GM13977 (cell line): ENCODE measurements at places on chromosomes 4 and X.

GRCh38 chr4:7466904-7467303 lies 32.2 kb upstream of the PSAPL1 start:
- DNase-seq: no peak

- DNase-seq: no peak
These were observed 29.0 kb upstream of the INPP4B start for GRCh38 chr4:142875117-142875516.

GRCh38 chrX:105650577-105650976 lies 171.8 kb upstream of the NRK start:
- no peak for DNase-seq

DNA sequence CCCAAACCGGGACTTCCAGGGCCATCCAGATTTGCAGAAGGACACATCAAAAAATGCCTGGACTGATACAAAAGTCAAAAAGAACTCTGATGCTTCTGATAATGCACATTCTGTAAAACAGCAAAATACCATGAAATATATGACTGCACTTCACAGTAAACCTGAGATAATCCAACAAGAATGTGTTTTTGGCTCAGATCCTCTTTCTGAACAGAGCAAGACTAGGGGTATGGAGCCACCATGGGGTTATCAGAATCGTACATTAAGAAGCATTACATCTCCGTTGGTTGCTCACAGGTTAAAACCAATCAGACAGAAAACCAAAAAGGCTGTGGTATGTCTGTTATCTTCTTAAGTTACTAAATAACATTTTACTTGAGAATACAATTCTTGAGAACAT lies 9.2 kb downstream of the PLK4 start:
- no peak for DNase-seq

DNA sequence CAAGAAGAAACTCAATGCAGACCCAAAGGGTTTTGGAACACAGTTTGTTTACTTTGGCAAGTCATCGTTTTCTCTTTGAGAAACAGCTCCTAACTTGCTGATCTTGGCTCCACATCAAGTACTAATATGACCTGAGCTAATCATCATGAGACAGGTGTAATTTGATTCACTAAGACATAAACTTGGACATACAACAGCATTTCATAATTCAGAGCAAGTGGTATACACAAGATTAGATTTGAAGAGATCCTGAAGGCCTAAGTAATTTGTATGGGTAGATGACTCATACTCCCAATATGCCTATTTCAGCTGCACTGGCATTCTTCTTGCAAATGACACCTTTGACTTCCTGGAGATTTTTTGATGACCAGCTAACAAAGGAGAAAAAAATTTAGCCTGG lies 1521.7 kb downstream of the RPA4 start:
- DNase-seq: no peak

- DNase-seq: peak; percentile 42
These were observed 30.2 kb upstream of the ELF2 start for GRCh38 chr4:139207247-139207646.

- no peak for DNase-seq
These were observed 289.6 kb downstream of the CXXC4 start for GRCh38 chr4:104205116-104205515.

DNA sequence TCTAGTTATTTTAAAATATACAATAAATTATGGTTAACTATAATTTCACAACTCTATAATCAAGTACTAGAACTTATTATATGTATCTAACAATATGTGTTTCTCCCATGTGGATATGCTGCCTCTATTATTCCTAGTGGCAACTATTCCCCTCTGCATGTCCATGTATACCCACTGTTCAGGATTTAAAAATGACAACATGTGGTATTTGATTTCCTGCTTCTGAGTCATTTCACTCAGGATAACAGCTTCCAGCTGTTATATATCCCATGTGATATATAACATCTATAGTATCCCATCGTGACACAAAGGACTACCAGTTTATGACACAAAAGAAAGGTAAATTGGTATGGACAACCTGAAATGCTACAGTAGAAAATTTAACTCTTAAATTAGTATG lies 167.4 kb upstream of the TACR3 start:
- DNase-seq: no peak

GRCh38 chr4:31548823-31549222 lies 828.7 kb downstream of the PCDH7 start:
- DNase-seq: no peak

DNA sequence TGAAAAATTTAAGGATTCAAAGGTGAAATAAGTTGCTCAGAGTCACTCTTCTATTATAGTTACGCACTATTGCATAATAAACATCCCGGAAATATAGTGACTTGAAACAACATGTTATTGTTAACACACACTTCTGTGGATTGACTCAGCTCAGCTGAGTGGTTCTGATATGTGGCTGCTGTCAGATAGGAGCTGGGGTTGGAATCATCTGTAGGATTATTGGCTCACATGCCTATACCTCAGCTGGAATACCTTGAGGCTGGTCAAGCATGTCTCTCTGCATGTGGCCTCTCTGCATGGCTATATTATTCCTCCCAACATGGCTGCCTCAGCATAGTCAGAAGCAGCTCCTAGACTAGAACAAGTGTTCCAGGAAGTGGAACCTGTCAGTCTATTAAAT lies 486.7 kb upstream of the MAGEB2 start:
- DNase-seq: no peak

DNA sequence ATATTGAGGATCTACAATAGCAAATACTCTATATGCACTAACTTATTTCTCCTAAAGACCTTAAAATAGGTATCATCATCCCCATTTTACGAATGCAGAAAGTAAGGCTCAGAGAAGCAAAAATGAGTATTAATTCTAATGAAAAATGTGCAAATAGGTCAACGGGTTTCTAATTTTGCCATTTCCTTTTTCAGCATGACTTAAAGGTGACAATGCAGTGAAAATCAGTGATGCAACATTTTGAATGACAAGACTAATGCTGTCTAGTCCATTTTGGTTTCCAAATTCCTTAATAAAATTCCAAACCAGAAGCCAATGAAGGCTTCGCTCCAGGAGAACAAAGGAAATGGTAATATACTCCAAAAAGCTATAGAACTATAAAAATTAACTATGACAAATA lies 37.0 kb upstream of the IBSP start:
- no peak for DNase-seq

DNA sequence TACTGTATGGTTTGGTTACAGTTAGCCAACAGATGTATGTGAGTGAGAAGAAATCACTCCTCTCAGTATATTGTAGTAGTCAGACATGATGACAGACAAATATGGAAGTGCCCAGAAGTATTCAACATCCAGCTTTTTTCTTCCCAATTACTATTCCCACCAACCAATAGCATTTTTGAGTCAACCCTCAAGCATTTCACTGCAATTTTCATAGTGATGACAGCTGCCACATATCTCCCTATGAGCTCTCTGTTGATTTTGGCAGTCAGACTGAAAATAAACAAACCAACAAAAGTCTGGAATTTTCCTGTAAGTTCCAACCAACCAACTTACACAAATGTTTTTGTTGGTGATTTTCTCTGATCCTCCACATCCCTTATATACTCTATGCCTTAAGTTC lies 8.2 kb upstream of the TRAM1L1 start:
- no peak for DNase-seq

GRCh38 chrX:15465896-15466651 lies 27.1 kb downstream of the PIR start:
- no peak for DNase-seq

DNA sequence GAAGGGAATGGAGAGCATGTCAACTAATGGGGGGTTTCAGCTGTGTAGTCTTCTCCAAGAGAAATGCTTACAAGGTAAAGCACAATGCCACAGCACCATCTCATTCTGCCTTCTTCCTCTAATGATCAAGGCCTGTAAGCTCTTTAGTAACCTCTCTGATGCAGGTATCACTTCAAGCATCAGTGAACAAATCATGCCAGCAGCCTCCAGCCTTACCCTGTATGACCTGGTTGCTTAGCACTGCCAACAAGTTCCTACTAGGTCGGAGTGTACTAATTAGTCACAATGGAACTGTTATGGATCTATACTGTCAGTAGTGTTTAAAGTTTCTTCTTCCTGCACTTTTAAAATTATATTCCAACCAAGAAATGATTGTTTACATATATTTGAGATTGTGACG lies 197.7 kb downstream of the GRID2 start:
- no peak for DNase-seq

DNA sequence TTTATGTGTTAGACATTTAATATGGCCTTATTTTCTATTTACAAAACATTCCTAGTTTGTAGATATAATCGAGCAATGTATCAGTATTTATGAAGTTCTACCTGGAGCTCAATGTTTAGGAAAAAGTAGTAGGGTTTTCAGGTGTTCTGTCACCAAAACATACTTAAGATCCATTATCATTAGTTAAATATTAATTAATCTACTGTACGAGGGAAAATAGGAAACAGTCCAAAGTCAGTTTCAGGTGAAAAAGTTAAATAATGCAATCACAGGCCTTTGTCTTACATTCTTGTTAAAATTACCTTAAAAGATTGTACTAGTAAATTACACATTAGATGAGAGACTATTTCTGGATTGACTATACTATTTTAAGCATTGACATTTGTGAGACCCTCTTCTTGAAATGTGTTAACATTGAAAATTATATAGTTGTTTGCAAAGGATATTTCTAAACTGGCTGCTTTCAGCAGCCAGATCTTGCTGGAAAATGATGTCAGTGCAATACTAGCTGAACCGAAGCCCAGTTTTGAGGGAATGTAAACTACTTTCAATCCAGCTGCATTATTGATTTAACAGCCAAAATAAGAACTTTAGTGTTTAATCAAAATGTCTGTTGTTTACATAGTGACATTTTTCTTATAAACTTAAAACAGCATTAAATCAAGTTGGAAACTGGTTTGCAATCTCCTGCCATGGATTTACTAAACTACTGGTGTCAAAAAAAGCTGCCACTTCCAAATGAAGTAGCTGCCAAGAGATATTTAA lies 19.3 kb downstream of the GUCY1B1 start:
- no peak for DNase-seq

DNA sequence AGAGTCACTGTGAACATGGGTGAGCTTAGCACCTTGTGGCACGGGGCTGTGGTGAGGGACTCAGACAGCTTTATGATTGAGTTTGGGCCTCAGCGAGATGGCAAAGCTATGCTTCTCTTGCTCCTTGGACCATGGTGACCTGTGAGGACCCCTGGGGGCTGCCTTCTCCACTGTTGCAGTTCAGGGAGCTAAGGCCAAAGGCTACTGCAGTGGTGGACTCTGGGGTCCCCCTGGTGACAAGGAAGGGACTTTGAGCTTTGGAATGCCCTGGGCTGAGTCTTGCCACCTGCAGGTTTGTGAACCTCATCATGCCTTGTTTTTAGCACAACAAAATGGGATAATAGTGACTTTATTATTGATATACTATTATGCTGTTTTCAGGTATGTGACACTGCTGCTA lies 36.5 kb downstream of the TBL1X start:
- no peak for DNase-seq

DNA sequence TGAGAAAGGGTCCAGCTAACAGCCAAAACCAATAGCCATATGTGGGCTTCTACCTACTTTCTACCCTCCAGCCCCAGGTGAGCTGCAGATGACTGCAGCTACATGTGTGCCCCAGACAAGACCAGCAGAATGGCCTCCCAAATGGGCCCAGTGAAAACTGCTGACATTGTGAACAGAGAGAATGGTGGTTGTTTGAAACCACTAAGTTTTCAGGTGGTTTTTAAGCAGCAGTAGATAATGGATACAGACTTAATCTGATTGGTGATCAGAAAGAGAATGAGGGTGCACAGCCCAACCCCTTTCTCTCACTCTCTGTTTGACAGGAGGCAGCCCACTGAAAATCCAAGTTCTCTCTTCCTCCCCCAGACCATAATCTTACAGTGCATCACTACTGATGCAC lies 42.5 kb upstream of the BBS12 start:
- DNase-seq: peak; percentile 45

GRCh38 chr4:7212101-7212674 lies 19.9 kb downstream of the SORCS2 start:
- DNase-seq: no peak

DNA sequence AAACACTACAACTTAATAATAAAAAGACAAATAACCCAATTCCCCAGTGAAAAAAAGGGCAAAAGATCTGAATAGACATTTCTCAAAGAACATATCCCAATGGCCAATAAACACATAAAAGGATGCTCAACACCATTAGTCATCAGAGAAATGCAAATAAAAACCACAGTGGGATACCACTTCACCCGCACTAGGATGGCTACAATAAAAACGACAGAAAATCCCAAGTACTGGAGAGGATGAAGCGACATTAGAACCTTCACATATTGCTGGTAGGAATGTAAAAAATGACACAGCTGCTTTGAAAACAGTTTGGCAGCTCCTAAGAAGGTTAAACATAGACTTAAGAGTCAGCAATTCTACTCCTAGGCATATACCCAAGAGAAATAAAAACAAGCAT lies 140.6 kb upstream of the ARX start:
- no peak for DNase-seq

GRCh38 chr4:7420661-7421040 lies 14.1 kb downstream of the PSAPL1 start:
- no peak for DNase-seq

GRCh38 chr4:129335276-129335675 lies 239.3 kb downstream of the C4orf33 start:
- no peak for DNase-seq

DNA sequence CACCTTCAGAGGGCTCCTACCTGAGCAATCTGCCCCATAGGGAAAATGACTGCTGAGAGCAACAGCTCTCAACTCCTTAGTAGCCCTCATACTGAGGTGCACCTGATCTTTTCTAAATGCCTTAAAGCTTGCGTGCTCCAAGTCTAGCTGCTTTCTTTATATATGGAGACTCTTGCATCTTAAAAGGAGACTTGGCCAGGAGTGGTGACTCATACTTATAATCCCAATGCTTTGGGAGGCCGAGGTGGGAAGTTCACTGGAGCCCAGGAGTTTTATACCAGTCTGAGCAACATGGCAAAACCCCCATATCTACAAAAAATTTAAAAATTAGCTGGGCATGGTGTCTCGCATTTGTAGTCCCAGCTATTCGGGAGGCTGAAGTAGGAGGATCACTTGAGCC lies 78.1 kb upstream of the TRIM2 start:
- DNase-seq: no peak

DNA sequence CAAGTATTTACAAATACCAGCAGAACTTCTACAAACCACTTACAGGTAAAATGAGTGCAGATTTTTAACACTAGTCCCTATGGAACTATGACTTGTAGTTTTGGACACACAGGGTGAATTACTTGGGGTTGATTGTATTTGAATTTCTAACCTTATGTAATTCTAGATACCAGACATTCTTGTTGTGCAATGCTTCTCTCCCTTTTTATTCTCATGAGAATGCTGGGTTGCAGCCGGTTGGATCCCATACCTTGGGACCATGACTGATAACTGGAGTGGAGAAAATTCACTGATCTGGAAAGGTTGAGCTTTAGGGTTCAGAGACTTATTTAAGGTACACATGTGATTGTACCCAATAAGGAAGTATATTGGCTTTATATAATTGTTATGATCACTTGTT lies 8.8 kb downstream of the TET2 start:
- DNase-seq: no peak

DNA sequence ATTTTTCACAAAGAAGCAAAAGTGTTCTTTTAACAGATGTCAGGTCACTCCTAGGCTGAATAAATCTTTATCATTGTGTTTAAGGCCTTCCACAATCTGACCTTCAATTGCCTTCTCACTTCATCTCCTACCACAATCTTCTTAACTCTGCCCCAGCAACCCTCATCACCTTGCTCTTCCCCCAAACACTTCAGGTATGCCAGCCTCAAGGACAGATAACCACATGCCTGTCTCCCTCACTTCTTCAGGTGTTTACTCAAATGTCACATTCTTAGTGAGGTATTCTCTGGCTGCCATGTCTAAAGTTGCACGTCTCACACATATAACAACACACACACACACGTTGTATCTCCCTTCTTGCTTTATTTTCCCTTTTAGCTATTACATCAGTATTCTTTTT lies 146.5 kb downstream of the ANKRD50 start:
- no peak for DNase-seq

- no peak for DNase-seq
These were observed 532 bp downstream of the RPS4X start for GRCh38 chrX:72276478-72276953.
